ENCODE measurements at places on chromosomes 7 and 10.

DNA sequence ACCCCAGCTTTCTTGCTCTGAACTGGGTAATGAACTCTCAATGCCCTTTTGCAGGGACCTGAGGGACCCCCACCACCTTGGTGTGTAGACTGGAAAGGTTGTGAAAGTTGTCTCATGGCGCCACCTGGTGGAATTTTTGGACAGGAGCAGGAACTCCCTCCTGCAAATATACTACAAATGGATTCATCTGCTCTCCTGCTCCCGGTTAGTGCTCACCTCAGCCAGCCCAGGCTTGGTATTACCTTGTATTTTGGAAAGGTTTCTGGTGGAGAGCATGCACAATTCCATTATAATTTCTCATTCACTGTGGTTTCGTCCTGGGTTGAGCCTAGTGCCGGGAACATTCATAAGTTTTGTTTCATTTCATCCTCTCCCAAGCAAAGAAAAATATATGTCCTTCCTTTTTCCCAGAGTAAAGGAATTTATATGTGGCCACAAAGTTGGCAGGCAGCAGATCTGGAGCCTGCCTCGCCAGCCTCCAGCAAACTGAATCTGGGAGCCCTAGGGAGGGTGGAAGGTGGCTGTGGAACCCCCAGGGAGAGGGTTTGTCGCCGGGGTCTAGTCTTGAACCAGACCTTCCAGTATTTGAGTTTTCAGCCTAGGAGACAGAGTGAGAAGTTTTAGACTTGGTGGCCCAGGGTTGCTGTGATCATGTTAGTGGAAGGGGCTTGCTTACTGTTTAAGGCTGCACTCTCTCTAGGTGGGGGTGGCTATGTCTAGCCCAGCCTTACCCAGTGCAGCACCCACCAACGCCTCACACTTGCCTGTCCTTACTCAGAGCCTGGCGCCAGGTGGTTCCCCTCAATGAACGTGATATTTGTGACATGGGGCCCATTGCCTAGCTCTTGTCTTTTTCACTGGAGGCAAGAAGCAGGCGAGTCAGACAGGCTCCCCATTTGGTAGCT, 9.5 kb downstream of the FAM241B start:
- DNase-seq: peak; percentile 41

DNA sequence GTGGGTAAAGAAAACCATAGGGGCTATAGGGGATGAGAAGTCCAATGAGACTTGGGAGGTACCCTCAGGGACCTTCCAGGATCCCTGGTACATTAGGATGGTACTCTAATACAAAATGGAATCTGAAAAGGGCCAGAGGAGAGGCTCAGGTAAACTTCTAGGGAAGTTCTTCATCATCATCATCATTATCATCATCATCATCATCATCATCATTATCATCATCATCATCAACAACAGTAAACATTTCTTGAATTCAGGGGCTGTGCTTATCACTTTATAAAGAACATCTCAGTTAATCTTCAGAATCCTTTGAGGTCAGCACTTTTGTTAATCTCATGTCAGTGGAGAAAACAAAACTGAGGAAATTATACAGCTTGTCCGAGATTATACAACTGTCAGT, 50.1 kb downstream of the PLPP4 start:
- no peak for DNase-seq

DNA sequence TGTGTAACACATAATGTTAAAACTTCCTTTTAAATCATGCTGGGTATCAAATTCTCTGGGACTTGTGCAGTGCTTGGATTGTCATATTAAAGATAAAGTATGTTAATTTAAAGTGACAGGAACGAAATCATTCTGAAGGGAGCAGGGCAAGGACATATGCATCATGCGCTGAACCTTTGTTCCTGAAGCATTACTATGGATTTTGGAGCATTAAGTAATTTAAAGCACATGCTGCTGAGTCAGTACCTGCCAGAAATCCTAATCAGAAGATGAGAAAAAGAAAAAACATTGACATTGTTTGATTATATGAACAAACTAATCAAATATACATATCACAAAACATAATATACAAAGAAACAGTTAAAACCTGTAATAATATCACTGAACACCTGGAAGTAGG, 101.4 kb downstream of the MICU1 start:
- no peak for DNase-seq

DNA sequence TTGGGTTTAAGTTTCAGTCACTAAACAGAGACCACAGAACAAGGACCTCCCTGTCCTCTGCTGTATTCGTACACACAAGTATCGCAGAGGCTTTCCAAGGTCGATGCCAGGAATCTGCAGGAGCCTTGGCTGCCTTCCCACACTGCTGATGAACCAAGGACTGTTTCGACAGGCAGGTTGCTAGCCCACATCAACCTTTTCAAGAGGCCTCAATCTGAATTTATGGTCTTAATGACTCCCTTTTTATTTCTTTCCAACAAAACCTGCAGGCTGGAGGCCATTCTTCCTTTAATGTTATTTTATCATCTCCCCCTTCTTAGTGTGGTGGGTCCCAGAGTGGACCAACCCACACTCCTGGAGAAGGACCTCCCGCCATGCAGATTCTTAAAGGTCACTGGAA, 45.6 kb downstream of the JCAD start:
- no peak for DNase-seq
